ENCODE measurements at places on chromosomes 12 and 14.

DNA sequence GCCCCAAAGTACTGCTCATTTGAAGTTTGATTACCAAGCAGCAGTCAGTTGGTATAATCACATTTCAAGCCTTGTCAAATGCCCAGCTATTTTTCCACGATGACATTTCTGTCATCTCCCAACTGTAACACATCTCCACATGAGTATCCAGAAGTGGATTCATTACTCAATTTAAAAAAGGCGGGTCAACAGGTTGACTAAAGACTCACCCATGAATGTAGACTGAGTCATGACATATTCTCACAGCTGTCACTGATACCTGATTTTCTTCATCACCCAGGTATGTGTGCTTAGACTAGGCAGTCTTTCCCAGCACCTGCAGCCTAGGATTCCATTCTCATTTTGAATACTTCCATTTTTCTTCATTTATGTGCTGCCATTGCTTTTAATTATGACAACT is 75.1 kb upstream of the DBX2 start:
- no peak for DNase-seq

GRCh38 chr12:46723629-46724419 is 102.0 kb downstream of the SLC38A4 start:
- DNase-seq: no peak

DNA sequence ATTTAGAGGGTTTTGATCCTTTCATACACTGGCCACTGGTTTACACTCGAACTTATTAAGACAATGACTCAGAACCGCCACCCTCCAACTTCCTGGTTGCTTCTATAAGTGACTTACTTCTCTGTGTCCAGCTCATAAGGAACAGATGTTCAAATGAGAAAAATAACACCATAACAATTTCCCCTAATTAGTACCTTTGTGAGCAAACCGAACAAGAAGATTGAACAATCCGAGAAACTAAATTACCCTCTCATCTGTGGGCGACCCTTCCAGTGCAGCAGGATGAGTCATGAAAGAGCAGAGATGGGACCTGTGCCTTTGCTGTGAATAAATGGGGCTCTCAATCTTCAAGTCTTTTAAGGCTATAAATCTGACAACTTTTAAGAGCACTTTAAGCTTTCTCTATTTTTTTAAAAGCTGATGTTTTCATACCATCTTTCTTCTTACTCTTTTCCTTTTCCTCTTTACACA is 146.8 kb upstream of the RASSF8 start:
- DNase-seq: no peak

- no peak for DNase-seq
Measured at GRCh38 chr12:92051441-92051840, 94.2 kb downstream of the BTG1 start.

DNA sequence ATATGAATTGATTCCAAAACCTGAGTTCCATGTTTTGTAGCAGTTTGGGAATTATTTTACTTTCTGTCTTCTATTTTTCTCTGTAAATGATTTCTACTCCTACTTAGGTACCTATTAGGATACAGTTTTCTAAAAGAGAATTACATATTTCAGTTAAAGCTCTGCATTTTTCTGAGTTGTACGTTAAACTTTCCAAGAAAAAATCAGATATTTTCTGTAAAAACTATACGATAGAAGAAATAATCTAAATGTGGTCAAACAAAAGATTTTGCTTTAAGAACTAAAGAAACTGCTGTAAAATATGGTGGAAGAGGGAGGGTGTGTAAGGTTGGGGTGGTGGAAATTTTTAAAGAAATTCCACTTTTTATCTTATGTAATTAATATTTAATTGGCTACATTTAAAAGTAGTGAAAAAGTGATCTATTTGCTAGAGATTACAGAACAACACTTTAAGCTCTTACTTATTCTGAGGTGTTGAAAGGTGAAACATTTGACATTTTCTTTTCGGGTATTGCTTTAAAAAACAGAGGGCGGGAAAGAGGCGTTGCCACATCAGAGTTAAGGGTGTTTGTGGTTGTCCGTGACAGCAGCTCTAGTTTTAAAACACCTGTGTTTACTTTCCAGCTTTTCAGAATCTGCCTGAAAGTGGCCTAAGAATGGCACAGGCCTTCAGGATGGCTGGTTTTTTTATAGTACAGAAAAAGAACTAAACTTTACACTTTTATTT is 187.3 kb downstream of the MIPOL1 start:
- DNase-seq: no peak

DNA sequence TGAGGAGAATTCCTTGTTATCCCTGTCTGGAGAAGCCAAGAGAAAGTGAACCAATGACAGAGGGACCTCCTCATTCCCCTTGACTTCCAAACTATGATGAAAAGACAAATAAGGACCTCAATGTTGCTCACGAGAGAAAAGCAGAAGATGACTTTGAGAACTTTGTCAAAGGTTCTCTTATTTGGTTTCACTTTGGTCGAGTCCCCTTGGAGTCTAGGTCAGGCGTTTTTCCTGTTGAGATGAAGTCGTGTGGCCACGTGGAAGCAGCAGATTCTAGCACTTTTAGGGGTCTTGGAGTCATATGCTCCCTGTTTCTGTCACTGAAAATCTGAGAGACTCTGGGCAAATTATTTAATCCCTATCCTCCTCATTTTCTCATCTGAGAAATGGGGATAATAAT is 33.8 kb upstream of the COL2A1 start:
- DNase-seq: no peak
